ENCODE measurements at places on chromosomes 7 and 10.

DNA sequence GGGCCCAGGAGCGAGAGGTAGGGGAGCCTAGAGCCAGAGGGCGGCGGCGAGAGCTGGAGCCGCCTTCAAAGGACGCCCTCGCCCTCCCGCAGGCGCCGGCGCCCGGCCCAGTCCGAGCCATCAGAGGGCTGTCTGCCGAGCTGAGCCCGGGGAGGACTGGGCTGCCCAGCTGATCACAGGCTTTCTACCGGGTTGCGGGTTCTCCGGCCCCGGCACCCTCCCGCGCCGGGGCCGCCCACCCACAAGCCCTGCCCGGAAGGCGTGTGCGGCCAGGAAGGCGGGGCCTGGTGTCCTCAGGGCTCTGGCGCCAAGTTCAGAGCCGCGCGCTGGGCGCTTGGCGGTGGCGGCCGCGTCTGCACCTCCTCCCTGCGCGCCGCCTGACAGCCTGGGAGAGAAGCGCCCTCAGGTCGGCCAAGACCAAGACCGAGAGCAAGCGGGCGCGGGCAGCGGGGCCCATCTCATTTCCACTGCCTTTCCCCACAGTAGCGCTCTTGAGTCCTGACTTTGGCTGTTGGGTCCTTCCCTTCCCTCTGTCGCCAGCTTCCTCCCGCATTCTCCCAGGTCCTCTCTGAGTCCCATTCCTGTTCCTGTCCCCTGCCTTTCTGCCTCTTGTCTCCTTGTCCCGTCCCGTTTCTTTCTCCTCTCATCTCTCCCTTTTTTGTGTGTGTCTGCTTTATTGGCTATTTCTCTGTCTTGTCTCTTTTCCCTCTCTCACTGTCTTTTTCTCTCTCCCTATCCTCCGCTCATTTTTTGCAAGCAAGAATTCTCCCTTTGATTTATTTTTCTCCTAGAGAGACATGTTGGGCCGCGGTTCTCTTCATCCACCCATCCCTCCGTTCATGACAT, 60.6 kb upstream of the MSMB start:
- peak; percentile 50 for DNase-seq

GRCh38 chr10:34850558-34850957, 35.5 kb upstream of the PARD3 start:
- no peak for DNase-seq

DNA sequence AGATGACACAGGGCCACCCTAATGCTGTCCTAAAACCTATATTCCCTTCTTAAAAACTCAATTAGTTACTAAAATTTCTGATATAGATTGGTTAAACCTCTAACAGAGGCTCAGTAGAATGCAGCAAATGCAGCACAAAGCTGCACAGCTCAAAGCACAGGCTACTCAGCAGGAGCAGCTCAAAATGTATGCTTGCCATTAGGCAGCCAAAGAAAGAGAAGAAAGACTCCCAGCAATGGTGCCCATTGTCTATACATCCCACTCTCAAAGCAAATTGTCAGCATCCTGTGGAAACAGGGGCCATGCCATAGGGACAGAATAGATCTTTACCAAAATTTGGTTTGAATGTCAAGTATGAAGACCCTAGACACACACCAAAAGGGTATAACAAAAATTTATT, 73.5 kb downstream of the TFPI2 start:
- no peak for DNase-seq

- DNase-seq: no peak
Measured at GRCh38 chr7:155860840-155861479, 48.7 kb upstream of the SHH start.

DNA sequence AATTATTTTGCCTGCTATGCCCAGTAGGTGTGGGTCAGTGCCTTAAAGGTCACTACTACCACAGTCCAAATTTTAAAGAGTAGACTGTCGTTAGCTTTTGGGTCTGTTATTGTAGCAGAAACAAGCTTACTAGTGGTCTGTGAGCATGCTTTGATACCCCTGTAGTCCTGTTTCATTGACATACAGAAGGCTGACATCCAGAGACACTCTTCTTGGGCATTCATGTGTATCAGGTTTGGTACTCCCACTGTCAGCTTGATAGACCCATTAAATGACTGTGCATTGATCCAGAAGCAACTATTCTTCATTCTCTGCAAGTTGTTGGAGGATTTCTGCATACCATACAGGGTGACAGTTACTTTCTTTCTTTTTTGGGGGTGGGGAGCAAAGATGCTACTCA, 884.4 kb upstream of the CELF2 start:
- DNase-seq: no peak

DNA sequence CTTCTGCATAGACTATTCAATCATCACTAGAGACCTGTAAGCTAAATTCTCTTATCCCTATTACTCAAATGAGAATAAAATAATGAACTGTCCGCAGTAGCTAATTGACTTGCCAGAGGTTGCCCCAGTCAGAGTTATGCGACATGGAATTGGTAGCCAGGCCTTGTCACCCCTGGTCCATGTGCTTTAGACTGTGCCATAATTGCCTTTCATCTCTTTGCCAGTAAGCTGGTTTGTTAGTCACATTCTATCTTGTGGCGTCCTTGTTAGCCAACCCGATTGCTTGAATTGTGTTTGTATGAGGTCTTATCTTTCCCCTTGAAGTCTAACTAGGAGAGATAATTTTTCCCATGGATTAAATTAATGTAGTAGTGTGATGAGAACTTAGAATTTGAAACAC, 262.6 kb downstream of the CSTF2T start:
- no peak for DNase-seq

GRCh38 chr10:70038923-70039322, 13.7 kb upstream of the MACROH2A2 start:
- peak; percentile 35 for DNase-seq

GRCh38 chr10:15295537-15296325, 75.4 kb downstream of the FAM171A1 start:
- DNase-seq: peak; percentile 4

- no peak for DNase-seq
Measured at GRCh38 chr7:155191901-155192478, 105.7 kb upstream of the INSIG1 start.

DNA sequence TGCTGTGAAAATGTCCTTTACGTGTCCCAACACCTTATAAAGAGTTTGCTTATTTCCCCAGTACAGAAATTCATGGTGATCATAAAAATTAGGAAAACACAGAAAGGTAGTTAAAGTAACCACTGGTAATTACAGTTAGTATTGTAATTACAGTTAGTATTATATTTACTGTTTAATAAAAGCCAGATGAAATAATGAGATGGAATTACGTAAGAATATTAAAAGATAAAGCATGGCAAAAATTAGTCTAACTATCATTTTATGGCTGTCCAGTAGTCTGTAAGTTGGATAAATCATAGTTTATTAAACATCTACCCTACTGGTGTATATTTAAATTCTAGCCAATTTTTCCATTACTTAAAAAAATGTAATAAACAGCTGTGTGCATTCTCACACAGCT, 638.8 kb downstream of the ACTR3B start:
- no peak for DNase-seq

GRCh38 chr10:26703974-26704373, 6.5 kb downstream of the PDSS1 start:
- DNase-seq: no peak

DNA sequence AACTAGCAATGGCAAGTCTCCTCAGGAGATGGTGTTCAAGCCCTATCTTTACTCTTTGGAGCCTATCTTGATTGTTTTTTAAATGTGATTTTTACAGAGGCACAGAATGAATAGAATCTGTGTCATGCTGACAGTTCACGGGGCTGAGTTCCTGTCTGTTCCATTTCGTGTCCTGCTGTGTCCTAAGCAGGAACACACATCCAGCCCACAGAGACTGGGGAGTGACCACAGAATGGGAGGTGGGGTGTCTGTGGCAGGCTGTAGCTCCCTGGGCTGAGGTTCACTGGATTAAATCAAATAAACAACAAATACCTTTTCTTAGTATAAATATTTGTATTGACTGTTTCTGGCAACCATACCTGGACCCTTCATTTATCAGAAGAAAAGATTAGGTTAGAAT, 73.4 kb upstream of the CARD11 start:
- no peak for DNase-seq

DNA sequence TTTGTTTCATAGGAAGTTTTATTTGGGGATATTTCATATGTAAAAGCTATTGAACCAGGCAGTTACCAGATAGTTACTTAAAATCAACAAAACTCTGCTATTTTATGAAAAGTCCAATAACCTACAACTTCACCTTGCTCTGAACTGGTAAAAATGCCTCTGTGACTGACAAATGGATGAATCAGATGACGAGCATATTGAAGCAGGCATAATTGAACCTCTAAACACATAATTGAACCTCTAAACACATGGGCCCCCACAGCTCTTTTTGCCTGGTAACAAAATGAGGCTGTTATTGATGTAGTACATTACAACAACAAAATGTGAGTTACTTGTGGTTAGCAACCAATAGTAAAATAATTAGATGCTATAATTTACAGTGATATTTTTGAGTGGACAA, 99.7 kb downstream of the MBL2 start:
- DNase-seq: no peak

DNA sequence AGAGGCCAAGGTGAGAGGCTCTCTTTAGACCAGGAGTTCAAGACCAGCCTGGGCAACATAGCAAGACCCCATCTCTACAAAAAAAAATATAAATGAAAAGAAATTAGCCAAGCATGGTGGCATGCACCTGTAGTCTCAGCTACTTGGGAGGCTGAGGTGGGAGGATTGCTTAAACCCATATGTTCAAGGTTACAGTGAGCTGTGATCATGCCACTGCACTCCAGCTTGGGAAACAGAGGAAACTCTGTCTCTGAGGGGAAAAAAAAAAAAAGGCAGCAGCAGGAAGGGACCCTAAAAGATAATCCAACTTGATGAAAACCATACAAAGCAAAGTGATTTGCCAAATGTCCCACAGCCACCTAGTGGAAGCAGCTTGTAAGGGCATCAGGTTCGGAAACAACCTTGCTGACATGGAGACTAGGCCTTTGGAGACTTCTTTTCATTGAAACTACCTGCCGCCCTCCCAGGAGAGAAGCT, 15.6 kb upstream of the PBLD start:
- peak; percentile 56 for DNase-seq

DNA sequence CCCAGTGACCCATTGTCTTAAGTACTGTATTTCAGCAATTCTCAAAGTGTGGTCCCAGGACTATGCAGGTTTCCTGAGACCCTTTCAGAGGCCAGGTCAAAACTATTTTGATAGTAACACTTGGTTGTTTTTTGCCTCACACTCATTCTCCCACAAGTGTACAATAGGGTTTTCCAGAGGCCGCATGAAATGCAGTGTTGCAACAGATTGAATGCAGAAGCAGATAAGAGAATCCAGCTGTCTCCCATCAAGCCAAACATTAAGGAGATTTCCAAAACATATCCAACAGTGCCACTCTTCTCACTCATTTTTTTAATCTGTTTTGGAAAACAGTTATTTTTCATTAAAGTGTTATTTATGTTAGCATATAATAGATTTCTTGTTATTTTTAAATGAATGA, 20.0 kb downstream of the VKORC1L1 start:
- DNase-seq: no peak

- DNase-seq: no peak
Measured at GRCh38 chr7:12401538-12402364, 1.9 kb downstream of the VWDE start.

DNA sequence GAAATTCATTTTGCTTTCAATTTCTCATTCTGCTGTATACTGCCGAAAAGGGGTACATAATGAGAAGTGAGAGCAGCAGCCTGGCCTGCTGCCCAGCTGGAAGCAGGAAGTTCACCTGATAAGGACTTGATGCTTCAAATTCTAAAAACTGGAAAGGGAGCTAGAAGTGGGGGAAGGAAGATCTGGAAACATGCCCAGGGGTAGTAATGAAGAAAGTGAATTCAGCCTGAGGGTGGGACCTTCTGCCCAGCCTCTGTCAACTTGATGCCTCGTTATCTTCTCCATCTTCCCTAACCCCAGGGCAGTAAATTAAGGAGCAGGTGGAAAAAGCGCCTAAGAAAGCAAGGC, 69.4 kb downstream of the ARMH3 start:
- DNase-seq: peak; percentile 55

- DNase-seq: no peak
Measured at GRCh38 chr10:88455831-88456230, 127.3 kb downstream of the RNLS start.

- DNase-seq: no peak
Measured at GRCh38 chr7:14776266-14776665, 126.3 kb downstream of the DGKB start.

DNA sequence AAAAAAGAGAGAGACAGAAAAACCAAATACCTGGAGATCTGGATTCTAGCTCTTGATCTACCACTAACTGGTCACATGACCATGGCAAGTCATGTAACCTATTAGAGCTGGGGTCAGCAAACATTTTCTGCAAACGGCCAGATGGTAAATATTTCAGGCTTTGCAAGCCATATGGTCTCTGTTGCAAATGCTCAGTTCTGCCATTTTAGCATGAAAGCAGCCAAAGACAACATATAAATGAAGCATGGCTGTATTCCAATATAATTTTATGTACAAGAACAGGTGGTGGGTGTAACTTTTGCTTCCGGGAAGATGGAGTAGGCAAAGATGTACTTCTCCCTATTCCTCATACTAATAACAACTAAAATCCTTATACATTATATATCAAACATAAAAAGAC, 6.7 kb downstream of the FRA10AC1 start:
- no peak for DNase-seq

- DNase-seq: no peak
Measured at GRCh38 chr7:155948845-155949244, 136.6 kb upstream of the SHH start.

- DNase-seq: no peak
Measured at GRCh38 chr7:41027428-41028115, 675.3 kb downstream of the INHBA start.

DNA sequence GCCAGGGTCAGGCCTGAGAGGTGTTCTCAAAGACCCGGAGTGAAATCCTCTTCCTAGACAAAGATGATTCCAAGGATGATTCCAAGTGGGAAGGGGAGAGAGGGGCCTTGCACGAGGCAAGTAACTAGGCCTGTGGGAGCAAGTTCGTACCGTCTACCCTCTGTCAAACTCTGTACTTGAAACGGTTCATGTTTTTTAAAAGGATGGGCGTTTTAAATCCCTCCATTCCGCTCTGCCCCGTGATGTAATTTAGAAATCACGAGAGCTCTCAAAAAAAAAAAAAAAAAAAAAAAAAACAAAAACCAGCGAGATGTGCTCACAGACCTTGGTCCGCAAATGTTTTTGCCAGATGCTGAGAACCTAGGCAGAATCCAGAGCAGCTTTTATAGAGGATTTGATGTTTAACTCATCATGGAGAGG, 114.7 kb upstream of the CARD11 start:
- no peak for DNase-seq

- DNase-seq: no peak
Measured at GRCh38 chr7:38558761-38559345, 72.3 kb downstream of the AMPH start.

DNA sequence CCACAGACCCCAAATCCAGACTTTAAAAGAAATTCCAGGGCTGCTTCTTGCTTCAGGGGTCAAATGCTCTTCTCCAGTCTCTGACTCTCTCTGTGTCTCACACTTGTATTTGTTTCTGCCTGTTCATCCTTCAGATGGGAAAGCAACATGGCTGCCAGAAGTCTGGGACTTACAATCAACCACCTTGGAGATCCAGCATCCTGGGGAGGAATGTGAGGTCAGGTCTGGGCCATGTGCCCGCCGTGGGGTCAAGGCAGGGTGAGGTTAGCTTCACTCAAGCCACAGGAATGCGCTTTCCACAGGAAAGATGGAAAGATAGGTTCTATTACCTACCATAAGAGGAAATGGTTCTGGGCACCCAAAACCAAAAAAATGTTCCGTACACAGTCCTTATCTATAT, 34.3 kb upstream of the NPVF start:
- no peak for DNase-seq
